Neural crest cell (in vitro differentiated cells): ENCODE measurements at places on chromosomes 3 and 15.

DNA sequence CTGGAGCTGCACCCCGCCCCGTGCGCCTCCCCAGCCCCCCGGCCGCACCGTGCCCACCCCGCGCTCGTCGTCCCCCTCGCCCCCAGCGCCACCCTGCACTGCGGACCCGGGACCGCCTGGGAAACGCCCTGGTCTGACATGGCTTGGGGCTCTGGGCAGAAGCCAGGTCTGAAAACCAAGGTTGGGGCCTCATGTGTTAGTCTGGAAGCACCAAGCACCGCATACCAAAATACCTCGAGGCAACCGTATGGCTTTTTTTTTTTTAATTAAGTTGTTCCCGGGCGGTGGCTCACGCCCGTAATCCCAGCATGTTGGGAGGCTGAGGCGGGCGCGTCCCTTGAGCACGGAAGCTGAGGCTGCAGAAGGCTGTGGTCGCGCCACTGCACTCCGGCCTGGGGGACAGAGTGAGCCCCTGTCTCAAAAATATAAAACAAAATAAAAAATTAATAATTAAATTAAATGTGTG is 91.5 kb upstream of the CHD2 start:
- no peak for DNase-seq

DNA sequence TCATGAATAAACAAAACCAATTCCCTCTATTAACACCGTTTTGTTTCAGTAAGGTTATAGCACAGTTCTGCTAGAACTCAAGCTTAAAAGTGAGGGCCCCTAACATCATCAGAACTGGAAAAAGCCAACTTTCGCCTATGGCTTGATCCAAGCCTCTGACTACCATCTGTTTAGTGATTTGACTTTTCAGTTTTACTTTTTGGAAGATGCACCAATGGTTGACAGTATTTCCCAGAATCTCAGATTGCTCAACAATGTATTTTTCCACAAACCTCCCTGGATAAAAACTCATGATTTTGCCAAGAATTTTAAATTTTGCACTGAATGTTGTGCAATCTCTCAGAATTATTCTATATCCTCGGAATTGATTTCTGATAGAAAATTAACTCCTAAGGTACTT is 190.7 kb downstream of the LSAMP start:
- DNase-seq = no peak

GRCh38 chr3:190528706-190529105 is 14.8 kb downstream of the IL1RAP start:
- no peak for DNase-seq

GRCh38 chr15:89645680-89646079 is 9.6 kb downstream of the KIF7 start:
- DNase-seq = no peak

GRCh38 chr3:181425074-181425473 is 286.7 kb upstream of the SOX2 start:
- no peak for DNase-seq

DNA sequence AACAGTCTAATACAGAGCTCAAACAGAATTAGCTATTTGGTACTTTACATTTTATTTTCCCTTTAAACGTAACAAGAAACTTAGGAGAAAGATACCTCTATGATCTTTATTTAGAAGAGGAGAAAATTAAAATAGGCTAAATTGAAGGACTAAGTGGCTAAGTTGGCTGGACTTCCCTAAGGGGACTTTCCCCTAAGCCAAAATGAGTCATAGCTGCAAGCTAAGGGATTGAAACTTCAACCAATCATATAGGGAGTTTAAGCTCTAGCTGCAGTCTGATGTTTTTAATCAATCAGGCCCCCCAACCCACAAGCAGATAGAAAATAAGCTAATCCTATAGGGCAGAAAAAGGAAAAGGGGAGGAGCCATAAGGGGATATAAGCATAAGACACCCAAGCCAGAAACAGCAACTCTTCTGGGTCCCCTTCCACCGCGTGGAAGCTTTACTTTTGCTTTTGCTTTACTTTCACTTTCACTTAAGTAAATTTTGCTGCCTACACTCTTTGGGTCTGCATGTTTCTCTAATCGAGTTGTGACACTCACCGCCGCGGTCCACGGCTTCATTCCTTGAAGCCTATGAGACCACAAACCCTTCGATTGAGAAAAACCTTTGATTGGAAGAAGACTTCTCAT is 1108.5 kb upstream of the EPHA6 start:
- DNase-seq = no peak

- DNase-seq = no peak
Measured at GRCh38 chr3:152046280-152046679, 172.8 kb downstream of the SUCNR1 start.

DNA sequence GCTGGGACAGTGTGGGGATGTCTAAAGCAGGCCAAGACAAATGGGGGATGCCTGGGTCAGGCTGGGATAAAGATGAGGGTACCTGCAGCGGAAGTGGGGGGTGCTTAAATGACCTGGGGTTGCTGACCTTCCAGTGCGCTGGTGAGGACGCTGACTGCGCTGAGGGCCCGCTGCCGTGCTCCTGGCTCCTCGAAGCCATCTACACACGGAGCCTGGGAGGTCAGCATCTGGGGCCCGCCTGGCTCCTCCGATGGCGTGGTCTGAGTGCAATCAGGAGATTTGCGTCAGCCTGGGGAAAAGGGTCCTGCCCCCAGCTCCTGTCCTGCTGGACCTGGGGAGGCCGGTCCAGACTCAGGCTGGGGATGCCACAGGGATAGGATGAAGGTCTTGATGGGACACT is 50.7 kb downstream of the SCN5A start:
- DNase-seq = no peak
